ENCODE measurements at places on chromosomes 1 and 21. TPM values are rescaled to one million over a fixed set of nuclear protein-coding genes. Genes with fewer than 3 reads are reported as not detected.

The CRNN gene
- total RNA-seq: not detected

The PLCH2 gene
- total RNA-seq: 7.3 TPM

The PLD5 gene
- not detected for total RNA-seq

The CRYAA gene
- not detected for total RNA-seq

The KRTAP11-1 gene
- not detected for total RNA-seq

The LEFTY2 gene
- total RNA-seq: not detected

The SLC1A7 gene
- total RNA-seq: not detected

The NTNG1 gene
- not detected for total RNA-seq

The THEMIS2 gene
- 61.6 TPM for total RNA-seq

The LAX1 gene
- 12.7 TPM for total RNA-seq

The ITLN1 gene
- not detected for total RNA-seq

The KCNJ15 gene
- total RNA-seq: 0.07 TPM

The PODN gene
- total RNA-seq: not detected

The EPS8L3 gene
- not detected for total RNA-seq

The ESRRG gene
- not detected for total RNA-seq
